ENCODE measurements at places on chromosomes 1 and 21.

DNA sequence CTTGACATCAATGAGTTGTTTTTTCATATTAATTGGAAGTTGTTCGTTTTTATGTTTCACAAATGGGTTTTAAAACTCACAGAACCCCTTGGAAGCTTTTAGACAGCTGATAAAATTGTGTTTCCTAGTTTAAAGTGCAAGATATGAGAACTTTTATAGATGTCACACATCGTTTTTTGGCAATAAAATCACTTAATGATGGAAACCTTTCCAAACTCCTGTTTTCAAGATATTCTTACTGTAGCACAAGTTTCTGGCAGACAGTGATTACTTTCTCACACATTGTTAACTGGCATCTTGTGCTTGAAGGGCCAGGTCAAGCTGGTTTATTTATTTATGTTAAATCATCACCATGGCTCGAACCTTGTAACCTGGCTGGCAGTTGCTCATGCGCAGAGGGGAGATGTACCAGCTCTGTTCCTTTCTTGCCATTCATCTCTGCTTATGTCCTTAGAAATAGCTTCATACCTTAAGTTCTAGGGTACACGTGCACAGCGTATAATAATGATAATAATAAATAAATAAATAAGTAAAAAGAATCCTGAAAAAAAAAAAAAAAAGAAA, 10.2 kb upstream of the RCAN1 start:
- DNase-seq: no peak

- no peak for DNase-seq
Measured at GRCh38 chr1:172135076-172135672, 285.3 kb upstream of the C1orf105 start.

DNA sequence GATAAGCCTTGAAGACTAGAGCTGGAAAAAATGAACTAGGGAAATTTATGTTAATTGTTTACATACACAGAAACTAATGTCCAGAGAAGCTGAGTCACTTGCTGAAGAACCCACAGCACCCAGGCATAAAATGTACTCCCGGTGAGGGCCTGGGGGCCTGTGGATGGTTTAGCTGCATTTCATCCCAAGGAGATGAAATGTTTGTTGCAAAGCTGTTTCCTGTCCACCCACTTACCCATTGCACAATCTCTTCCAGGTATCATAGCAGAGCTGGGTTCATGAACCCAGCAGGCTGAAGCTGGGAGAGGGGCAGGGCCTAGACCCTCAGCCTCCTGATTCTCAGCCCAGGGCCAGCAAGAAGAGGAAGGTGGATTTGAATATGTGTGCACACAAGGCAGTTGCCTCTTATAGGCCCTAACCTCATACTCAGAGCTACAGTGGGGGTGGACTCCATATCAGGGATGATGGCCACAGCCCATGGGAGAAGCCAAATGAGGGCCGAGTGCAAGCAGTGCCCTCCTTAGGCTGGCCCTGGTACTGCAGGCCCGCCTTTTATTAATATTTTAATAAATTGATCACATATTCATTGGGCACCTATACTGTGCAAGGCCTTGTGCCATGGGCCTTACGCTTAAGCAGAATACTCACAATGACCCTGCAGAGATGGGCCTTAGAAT, 110.8 kb downstream of the LACTBL1 start:
- no peak for DNase-seq

GRCh38 chr21:34730756-34731445, 62.1 kb downstream of the CLIC6 start:
- DNase-seq: no peak

DNA sequence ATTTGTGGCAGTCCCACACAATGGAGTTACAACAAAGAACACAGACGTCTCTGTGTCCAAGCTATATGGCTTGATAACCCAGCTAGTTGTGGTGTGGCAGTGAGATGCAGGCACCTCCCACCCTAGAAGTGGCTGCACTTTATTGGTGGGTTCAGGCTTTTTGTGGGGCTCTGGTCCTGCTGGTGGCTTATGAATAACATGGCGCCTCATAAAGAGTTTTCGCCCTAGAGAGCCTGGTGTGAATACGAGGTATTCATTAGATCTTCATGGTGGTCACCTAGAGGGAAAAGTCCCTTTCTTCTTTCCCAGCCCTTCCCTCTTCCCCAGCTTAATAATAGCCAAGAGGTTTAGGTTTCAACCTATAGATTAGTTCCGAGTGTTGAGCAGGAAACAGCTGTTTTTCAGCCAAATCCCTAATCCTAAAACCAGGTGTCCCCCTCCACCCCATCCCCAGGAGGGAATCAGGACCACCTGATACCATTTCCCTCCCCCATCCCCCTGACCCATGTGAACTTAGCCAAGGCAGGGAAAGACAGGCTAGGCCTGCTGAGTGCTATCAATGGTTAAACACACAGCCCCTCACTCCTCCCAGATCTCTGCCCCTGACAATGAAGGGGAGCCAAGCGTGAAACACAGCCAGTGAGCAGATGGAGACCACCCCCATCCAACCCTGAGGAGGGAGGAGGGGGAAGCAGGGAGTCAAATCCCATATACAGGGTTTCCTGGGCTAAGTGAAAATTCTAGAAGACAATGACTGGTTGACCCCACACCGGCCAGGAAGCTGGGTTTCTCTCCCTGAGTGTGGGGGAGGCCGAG, 58.2 kb downstream of the NFASC start:
- DNase-seq: no peak

DNA sequence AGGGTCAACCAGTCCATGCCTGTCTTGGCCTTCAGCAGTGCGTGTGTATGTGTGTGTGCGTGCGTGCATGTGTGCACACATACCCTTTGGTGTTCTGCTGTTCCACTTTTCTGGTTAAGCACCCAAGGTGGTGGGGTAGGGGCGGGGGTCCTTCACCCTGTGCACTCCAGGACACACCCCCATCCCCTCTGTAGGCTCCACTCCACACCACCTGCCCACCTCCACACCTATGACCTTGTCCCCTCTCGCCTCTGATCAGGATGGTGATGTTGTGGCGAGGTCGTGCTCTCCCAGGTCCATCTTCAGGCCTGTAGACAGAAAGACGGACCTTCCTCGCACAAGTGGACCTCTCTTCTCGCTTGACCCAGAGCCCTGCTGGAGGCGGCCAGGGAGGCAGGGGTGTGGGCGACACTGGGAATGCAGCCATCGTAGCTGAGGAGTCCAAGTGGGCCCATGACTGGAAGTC, 44.6 kb downstream of the WDR4 start:
- no peak for DNase-seq

- no peak for DNase-seq
Measured at GRCh38 chr1:227548119-227548397, 15.3 kb upstream of the ZNF678 start.

DNA sequence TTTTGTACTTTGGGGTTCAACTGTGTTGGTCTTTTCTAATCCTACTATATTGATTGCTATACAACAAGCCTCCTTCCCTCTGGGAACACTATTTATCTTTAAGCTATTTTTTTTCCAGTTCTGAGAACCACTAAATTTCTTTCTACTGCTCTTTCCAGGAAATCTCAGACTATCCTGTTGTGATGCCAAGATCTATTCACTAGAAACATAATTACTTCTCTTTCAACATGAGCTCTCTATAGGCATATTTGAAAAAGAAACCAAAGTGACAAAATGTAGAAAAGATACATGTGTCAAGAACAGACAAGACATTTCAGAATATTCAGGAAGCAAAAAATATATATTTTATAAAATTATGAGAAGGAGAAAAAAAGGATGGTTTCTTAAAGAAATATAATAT, 82.9 kb downstream of the SLC44A5 start:
- no peak for DNase-seq

DNA sequence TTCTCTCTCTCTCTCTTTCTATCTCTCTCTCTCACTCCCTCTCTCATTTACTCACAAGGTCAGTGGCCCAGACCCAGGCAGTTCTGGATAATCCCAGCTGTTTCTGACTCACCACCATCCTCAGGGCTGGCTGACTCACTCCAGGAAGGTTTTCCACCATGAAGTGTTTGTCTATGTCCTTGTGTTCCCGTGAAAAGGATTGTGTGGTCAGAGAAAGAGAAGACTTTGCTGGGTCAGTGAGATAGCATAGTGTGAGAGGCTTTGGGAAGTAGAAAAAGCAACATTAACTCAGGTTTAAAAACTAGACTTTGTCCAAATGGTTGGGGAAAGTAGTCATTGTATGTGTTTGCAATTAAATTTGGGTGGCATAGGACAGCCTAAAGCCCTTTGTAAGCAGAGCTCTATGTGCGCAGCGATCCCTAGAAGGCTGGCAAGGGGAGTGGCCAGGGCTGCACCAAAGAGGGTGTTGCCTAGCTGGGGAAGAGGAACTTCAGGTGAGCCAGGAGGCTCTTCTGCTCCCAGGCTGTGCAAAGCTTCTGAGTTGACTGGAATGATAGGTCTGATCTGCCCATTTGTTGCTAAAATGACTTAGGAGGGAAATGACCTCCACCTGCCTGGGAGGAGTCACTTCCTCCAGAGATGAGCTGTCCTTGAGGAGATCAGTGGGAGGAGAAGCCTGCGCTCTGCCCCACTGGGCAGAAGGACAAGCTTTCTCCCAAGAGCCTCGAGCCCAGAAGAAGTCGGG, 4.9 kb upstream of the CAPN2 start:
- no peak for DNase-seq

- no peak for DNase-seq
Measured at GRCh38 chr21:26597981-26598380, 24.9 kb upstream of the CYYR1 start.

GRCh38 chr1:161962091-161962887, 61.4 kb downstream of the OLFML2B start:
- no peak for DNase-seq

GRCh38 chr1:111895469-111895868, 94.0 kb downstream of the KCND3 start:
- DNase-seq: no peak

- no peak for DNase-seq
Measured at GRCh38 chr1:162951553-162952315, 90.8 kb upstream of the CCDC190 start.

All from GF-D8 (cell line).